ENCODE measurements at places on chromosomes 6 and 20.

DNA sequence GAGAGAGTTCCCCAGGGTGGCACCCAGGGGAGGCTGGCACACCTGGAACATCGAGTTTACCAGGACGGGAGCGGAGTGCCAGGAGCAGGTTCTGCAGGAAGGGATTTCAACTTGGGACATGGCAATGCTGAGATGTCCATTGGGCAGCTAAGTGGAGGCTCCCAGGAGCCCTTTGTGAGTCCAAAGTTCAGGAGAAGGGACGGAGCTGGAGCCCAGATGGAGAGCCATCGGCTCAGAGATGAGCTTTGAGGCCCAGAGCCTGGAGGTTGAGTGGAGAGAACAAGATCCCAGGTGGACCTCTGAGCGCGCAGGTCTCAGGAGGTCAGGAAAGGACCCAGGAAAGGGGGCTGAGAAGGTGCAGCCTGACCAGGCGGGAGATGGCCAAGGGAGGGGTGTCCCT is 67.5 kb upstream of the AFDN start:
- DNase-seq: no peak

DNA sequence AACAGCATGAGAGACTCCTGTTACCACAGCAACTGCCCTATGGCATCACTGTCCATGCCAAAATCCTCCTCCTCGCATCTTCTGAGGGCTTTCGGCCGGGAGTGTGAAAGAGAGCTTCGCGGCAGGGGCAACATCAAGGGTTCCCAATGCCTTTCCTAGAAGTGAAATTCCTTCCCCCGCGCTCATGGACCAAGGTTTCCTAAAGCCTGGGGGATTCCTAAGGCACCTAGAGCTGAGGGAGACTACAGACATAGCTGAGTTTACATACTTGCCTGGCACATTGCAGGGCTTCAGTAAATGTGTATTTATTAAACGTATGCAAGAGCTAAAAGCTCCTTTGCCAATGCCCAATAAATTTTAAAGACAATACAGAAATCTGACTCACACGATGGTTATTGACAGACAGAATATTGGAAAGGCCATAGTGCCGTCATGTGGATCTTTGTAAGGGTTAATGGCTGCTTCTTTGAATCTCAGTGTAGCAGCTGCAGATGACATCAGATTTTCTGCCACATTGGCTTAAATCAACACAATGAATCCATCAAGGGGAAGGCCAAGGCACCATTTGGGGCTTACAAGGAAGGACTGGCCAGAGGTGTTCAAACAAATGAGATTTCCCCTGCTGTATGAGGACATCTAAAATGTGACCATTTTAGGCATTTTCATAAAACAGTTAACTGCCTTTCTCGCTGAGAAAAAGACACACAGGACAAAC is 281.2 kb upstream of the JARID2 start:
- DNase-seq: no peak

DNA sequence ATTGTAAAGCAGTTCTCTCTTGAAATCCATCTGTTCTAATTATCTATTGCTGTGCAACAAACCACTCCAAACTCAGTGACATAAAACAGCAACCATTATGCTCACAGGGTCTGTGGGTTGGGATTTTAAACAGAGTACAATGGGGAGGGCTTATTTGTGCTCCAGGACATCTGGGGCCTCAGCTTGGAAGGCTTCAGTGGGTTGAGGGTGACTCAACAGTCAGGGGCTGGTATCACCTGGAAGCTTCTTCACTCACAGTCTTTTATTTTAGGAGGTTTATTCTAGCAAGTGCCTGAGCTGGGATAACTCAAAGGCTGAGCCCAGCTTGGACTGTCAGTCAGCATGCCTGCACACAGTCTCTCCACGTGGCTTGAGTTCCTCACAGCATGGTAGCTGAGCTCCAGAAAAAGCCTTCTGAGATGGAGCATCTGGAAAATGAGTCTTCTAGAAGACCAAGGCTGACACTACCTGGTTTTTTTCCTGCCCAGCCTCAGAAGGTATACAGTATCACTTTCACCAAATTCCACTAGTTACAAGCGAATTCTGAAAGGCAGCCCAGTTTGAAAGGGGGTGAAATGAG is 234.6 kb upstream of the ID4 start:
- no peak for DNase-seq

DNA sequence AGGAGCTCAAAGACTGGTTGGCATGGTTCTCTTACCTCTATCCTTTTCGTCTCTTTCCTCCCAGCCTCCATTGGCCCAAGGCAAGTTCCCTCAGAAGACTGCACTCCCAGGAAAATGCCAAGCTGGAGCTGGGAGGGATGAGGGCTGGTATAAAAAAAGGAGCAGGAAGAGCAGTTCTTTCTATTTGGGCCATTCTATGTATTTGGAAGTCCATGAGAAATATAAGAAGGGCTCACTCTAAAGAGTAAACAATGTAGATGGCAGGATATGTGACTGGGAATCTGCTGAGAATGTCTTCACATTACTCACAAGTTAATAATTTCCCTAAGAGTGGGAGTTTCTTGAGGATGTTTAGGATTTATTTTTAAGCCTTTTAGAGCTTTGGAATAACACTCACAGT is 36.6 kb upstream of the ADTRP start:
- no peak for DNase-seq

- DNase-seq: no peak
These were observed 610.4 kb upstream of the IMPG1 start for GRCh38 chr6:76682842-76683241.

Data from non-pigmented ciliary epithelial cell (primary cell).